DND-41 (cell line): ENCODE measurements at places on chromosomes 1 and 21.

GRCh38 chr1:162091681-162092524, 22.4 kb downstream of the NOS1AP start:
- no peak for DNase-seq

DNA sequence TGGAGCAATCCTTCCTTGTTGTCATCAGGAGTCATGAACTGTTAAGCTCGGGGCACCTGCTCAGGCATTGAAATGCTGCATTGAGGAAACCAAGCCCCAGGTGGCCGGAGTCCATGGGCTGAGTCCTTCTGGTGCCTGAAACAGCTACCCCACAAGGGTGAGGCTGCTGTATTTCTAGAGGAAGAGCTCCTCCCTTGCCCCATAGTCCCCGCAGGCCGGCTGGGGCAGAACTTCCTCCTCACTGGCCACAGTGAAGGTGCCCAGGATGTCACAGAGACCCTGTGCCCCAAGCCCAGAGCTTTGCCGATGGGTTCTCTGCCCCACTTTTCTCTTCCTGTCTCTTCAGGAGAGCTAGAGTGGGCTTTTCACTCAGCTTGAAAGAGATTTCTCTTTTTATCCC, 80.8 kb upstream of the GCLM start:
- DNase-seq = no peak

- no peak for DNase-seq
These were observed 65.7 kb downstream of the PLA2G4A start for GRCh38 chr1:186894415-186894814.

- no peak for DNase-seq
These were observed 8.0 kb downstream of the TMEM81 start for GRCh38 chr1:205076245-205076761.

DNA sequence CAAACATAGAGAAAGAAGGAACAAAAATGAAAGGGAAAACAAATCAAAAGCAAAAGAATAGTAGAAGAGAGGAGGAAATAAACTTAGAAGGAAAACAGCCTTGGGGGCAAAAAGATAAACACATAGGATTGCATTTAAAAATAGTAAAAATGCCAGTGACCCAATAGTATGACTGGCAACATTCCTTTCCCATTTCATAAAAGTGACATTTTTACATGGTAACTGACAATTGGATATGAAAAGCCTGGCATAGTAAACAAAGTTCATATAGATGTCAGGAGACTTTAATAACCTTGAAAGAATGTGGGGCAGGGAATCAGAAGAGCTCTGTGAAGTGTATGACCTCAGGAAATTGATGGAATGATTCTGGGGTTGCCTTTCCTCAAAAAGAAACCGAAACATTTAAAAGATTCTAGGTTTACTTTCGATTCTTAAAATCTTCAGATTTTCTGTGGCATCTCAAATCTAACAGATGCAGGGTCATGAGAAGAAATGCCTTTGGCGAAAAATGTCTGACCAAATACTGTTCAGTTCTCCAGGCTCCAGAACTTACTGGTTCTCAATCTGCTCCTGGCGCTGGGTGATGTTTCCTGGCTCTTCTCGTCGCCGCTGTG, 33.7 kb downstream of the SPTA1 start:
- DNase-seq = no peak

- DNase-seq = no peak
These were observed 11.1 kb downstream of the ADGRL2 start for GRCh38 chr1:81811757-81812371.

- peak; percentile 20 for DNase-seq
These were observed 177.6 kb upstream of the OLFM3 start for GRCh38 chr1:102174259-102174863.
